ENCODE measurements at places on chromosomes 16 and 17. TPM values are rescaled to one million over a fixed set of nuclear protein-coding genes. Genes with fewer than 3 reads are reported as not detected.

The CTRB2 gene
- total RNA-seq: not detected

DNA sequence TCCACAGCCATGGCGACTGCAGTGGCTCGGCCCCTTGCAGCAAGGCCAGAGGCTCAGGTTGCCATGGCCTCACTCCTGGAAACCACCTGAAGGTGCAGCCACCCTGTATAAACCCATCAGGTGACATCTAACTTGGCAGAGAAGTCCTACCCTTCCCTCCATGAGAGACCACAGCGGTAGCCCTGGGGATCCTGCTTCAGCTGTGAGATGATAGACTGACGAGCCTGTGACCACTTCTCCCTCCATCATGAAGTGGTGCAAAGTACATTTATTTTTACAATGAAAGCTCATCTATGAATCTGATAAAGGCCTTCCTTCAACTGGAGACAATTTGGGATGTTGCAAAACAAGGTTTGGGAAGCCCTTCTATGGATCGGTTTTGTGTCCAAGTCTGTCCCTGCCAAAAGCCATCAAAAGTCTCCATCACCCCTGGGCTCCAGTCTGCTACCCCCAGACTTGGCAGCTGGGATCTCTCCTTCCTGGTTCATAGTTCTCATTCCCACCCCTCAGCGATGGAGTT lies 1.8 kb downstream of the ZACN start:
- peaks cover 25% of the 10 kb centered on the region for H3K27me3 ChIP-seq
- H3K4me3 ChIP-seq: no peak overlapping the region
- H3K36me3 ChIP-seq: peaks cover 4% of the 10 kb centered on the region
- DNase-seq: no peak

- H3K4me3 ChIP-seq: no peak overlapping the region
- H3K27ac ChIP-seq: no peak overlapping the region
- DNase-seq: no peak
- no peaks in the 10 kb centered on the region for H3K27me3 ChIP-seq
Measured at GRCh38 chr17:10033959-10034358, 128.9 kb upstream of the RCVRN start.

The TMEM100 gene
- not detected for total RNA-seq

- peaks cover 17% of the 10 kb centered on the region for H3K4me1 ChIP-seq
- H3K27ac ChIP-seq: no peak overlapping the region
- DNase-seq: no peak
- H3K27me3 ChIP-seq: peaks cover 30% of the 10 kb centered on the region
Measured at GRCh38 chr17:82367724-82368524, 3.6 kb upstream of the UTS2R start.

The IL4R gene
- total RNA-seq: 146 TPM
